ENCODE measurements at places on chromosomes 16 and 17.
A peak's percentile ranks its signal among the peaks of the same experiment; 100 is the strongest.

- DNase-seq, result no peak
Measured at GRCh38 chr17:17902376-17902775, 65.6 kb upstream of the SREBF1 start.

GRCh38 chr16:48531011-48531962 is 78.7 kb downstream of the N4BP1 start:
- no peak for DNase-seq

DNA sequence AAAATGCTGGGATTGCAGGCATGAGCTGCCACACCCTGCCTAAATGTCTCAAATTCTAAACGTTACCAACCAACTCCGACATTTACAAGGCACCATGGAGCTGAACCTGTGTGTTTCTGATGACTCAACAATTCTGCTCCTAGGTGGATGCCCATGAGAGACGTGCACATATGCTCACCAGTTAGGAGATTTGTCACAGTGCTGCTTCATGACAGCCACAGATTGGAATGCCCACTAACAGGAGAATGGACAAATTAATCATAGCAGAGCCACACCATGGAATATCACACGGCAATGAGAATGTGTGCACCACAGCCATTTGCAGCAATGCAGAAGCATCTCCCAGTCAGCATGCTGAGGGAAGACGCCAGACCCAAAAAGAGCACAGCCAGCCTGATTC is 8.0 kb upstream of the KCNG4 start:
- no peak for DNase-seq

DNA sequence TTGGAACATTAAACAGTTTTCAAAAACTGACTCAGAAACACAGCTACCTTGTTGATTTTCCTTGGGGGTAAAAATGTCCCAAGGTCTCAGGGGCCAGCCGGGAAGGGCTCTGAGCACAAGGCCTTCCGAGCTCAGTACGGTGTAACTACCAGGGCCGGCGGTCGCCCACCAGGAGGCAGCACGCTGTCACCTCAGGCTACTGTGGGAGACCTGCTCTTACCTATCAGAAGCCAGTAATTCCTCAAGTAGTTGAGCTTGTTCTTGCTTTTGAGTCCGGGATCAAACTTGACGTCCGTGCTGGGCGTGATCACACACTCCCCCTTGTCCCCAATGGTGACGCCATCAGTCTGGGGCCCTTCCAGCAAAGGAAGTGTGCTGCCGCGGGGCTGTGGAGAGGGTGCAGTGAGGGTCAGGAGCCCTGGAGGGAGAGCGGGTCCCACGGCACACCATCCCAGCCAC is 43.4 kb upstream of the ICAM2 start:
- DNase-seq, result no peak

DNA sequence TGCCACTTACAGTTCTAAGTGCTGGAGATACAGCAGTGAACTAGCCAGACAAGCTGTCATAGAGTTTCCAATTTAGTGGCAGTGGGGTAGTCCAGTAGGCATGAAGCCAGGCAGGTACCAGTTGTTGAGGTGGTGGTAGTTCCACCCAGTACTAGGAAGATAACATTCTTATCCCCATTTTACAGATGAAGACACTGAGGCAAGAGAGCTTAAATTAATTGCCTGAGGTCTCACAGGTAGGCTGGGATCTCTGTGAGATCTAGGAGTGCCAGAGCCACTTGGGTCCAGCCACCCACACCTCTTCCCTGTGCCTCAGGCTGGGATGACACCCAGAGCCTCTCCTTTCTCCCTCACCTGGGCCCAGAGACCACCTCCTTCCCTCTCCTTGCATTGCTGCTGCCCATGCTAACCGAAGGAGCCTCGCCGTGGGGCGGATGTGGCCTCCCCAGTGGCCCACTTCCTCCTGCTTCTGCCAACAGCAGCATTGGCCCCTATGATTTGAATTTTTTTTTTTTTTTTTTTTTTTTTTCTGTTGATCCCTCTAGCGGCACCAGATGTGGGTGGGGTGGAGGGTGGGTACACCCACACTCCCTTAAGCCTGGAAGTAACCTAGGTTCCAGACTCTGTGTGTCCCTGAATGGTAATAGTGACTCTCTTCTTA is 114.0 kb downstream of the PRKCB start:
- DNase-seq, result peak; percentile 8

DNA sequence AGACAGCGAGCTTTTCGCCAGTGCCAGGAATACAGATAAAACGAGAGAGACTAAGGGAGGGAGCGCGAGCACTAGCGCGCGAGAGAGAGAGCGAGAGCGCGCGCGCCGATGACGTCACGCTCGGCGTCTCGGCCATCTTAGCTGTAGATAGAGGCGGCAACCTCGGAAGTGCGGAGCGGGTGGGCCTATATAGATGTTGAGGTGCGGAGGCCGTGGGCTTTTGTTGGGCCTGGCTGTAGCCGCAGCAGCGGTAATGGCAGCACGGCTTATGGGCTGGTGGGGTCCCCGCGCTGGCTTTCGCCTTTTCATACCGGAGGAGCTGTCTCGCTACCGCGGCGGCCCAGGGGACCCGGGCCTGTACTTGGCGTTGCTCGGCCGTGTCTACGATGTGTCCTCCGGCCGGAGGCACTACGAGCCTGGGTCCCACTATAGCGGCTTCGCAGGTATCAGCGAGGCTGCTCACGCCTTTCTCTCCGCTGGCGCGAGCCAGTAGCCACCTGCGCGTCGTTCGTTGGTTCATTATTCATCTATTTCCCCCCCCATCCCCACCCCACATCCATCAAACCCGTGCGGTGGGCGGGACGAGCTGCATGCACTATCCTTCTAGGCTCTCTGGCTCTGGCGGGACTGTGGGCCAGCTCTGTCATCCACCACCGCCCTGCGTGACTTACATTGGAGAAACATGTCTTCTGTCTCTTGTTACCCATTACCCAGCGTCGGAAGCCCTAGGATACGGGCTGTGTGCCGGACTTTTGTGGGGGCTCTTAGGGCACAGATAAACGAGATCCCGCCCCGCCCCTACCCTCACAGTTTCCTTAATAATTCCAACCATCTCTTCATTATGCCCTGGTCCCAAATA is 795 bp downstream of the CYB5D2 start:
- DNase-seq, result peak; percentile 80

DNA sequence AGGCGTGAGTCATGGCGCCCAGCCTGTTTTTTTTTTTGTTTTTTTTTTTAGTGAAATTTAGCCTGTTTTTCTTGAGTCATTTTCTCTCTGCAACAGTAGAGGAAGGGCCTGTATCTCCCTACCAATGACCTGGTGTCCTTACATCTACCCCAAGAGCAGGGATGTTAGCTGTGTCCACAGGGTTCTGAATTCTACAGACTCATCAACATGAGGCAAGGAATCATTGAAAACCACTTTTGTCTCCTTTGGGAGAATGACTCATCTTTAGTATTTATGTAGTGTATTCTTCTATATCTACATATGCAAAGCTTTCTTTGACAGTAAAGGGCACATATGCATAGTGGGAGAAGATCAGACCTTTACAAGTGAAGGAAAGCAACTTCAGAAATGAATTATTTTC is 105.3 kb downstream of the SPECC1 start:
- DNase-seq, result no peak

DNA sequence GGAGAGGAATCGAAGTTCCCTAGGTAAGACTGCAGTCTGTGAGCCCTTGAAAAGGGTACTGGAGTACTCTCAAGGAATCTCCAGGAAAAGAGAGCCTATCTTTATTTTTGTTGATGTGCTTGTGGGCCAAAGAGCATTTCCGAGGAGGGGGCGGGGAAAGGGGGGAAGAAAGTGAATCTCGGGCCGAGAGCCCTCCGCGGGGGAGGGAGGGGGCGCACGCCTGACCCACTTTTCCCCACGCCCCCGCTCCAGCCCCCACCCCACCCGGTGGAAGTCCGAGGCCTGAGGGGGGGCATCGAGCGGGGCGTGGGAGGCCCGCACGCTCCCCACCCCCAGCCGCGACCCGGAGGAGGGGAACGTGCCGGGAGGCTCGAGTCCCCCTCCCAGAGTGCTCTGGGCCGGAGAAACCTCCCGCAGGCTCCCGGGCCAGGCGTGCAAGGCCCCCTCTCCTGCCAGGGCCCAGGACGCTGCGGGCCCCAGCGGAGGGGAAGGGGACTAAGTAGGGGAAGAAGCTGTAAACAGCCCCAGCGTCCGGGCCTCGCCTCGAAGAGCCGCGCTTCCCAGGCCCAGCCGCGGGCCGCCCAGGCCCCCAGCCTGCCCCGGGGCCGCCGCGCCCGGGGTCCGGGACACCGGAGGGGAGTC is 444 bp downstream of the HELZ start:
- DNase-seq, result peak; percentile 39

DNA sequence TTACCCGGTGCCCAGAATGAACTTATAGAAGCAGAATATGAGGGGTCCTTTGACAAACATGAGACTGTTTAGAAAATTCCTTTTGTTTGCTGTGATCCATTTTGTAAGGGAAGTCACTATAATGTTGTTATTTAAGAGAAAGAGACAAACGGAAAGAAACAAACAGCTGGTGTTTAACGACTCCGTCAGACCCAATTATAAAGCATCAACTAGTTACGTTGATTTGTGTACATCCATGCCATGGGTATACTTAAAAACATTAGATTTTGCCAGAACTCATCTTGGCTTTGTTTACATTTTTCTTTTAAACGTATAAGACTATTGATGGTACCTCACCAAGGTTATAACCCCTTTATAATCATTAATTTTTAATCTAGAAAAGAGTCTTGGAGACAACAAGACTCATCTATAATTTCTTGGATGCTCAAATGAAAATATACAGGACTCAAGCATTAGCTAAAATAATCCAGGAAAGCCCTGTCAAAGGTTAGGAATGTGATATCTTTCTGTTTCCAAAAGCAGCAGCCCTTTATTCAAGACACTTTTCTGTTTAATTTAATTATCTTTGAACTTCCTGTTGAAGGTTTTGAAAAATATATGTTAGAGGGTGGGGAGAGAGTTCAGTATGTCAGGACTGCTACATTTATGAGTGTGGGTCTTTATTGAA is 331.7 kb downstream of the WWOX start:
- DNase-seq, result no peak

DNA sequence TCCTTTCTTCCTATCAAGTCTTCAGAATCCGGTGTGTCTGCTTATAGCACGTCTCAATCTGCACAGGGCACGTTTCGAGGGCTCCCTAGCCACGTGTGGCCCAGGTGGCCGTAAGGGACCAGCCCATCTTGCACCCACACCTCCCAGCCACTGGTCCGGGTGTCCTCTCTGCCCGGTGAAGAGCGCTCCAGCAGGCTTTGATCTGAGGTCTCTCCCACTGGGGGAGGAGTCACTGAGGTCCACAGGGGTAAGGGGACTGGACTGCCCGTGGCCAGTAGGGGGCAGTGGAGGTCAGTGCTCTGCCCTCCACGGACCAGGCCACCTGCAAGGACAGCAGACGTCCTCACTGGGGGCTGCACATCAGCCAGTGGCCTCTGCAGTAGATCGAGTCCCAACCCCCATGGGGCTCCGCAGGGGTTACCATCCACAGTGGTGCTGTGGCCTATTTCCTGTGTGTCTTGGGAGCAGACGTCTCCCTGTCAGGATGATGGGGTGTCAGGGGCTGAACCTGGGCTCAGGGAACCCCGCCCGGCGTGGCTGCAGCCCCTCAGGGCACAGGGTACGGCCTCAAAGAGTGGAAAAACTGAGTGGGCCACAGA is 204.1 kb upstream of the CIBAR2 start:
- peak; percentile 74 for DNase-seq

GRCh38 chr17:28712032-28712704 is 480 bp upstream of the PROCA1 start:
- peak; percentile 68 for DNase-seq

DNA sequence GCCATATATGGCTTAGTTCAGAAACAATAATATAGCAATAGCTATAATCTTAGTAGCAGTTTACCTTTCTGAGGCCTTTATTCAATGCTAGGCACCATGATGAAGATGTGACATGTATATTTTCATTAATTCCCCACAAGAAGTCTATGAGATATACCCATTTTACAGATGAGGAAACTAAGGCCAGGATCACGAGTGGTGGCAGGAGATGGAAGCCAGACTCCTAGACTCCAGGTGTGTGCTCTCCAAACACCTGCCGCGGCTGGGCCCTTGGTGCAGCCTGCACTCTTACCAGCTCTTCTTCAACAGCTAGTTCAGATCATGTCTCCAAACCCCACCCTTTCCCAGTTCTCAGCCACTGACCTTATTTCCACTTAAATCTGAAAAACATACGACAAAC is 15.2 kb downstream of the NXPH3 start:
- DNase-seq, result no peak

DNA sequence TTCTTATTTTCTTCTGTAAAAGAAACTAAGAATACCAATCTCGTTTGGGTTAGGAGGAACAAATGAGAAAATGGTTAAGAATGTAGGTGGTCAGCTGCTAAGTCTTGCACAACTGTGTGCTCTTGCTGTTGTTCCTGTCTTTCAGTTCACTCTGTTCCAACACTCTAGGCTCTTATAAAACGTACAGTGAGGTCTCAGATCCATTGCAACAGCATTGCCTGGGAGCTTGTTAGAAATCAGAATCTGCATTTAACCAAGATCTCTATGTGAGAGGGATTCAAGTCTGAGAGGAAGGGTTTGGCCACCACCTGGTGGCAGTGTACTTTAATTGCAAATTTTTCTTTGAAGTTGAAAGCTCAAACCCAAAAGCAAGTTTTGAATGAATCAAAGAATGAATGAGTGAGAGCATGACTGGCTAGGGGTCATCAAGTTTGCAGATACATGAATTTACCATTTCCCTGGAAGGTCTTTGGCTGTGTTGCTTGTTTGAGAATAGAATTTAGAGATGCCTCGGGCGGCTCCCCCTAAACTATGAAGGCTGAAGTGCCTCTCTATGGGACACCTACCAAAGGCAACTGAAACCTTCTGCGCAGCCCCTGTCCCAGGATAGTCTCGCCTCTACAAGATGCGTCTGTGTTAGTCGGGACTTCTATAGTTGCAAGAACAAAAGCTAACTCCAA is 2.5 kb downstream of the ALOX15B start:
- DNase-seq, result peak; percentile 43

DNA sequence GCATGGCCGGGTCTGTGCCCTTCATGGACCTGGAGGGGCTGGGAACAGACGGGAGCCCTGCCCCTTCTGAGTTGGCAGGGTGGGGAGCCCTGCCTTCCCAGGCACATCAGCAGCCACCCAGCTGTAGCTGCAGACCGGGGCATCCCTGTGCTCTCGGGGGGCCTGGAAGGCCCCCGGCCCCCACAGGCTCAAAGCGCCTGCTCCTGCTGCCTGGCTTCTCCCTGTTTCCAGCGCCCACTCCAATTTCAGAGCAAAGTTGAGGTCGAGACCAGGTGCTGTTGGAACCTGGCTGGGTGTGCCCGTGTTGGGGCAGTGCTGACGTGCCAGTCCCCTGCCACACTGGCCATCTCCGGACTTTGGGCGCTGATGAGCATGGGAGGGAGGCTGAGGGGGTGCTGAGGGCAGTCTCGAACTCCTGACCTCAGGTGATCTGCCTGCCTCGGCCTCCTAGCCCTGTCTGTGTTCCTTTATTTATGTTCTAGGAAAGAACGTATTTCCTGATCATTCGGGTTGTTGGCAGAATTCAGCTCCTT is 4.9 kb upstream of the PRSS27 start:
- no peak for DNase-seq

GRCh38 chr16:67098599-67098998 is 11.1 kb upstream of the PHAF1 start:
- no peak for DNase-seq

GRCh38 chr17:43308999-43309398 is 75.2 kb upstream of the RNU2-1 start:
- no peak for DNase-seq
